Stimulated activated CD4-positive, alpha-beta T cell treated with anti-CD3 and anti-CD28 coated beads, Interleukin-12 subunit alpha, Interleukin-12 subunit beta, amount 100 ng/mL, for 48 hours (primary cell): ENCODE measurements at places on chromosomes 16 and 17.

DNA sequence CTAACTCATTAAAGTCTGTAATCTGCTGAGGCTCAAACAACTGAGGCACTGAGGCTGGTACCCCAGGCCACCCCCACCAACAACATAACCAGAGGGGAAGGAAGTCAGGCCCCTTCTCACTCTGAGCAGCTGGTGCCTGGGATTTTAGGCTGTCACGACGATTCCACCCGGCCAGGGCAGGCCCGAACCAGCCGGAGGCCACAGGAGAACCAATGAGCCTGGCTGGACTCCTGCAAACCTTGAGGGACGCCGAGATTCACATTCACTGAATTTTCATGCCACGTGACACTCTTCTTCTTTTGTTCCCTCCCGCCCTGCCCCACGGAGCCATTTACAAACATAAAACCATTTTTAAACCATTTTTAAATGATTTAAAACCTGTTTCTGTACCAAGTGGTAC is 48.1 kb downstream of the RPH3AL start:
- no peak for DNase-seq

GRCh38 chr17:79927688-79928501 is 88.7 kb upstream of the CBX4 start:
- DNase-seq = no peak

- DNase-seq = peak; percentile 58
Measured at GRCh38 chr17:1058423-1059130, 61.6 kb downstream of the TIMM22 start.

- peak; percentile 59 for DNase-seq
Measured at GRCh38 chr17:79042421-79043190, 18.6 kb downstream of the C1QTNF1 start.

GRCh38 chr17:2202996-2203575 is 100.5 kb downstream of the SMG6 start:
- no peak for DNase-seq

GRCh38 chr16:17269439-17269838 is 201.3 kb downstream of the XYLT1 start:
- no peak for DNase-seq
